ENCODE measurements at places on chromosomes 2 and 18.

DNA sequence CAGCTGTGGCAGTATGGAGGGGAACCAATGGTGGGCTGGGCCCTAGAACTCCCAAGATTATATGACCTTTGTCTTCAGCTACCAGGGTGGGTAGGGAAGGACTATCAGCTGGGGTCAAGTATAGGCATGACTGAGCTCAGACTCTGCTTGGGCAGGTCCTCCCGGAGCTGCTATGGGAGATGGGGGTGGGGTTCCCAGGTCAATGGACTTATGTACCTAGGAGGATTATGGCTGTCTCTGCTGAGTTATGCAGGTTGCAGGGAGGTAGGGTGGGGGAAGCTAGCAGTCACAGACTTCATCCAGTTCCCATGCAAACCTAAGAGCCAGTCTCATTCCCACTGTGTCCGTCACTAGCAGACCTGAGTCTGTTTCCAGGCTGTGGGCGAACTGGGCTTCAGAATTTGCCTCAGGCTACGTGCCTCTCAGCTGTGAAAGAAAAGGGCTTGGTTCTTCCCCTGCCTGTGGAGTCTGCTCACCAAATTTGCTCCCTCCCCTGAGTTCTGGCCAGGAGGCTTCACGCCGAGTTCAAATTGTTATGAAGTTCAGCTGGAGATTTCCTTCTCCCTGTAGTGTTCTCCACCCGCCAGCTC lies 985.8 kb upstream of the NRXN1 start:
- DNase-seq: no peak

DNA sequence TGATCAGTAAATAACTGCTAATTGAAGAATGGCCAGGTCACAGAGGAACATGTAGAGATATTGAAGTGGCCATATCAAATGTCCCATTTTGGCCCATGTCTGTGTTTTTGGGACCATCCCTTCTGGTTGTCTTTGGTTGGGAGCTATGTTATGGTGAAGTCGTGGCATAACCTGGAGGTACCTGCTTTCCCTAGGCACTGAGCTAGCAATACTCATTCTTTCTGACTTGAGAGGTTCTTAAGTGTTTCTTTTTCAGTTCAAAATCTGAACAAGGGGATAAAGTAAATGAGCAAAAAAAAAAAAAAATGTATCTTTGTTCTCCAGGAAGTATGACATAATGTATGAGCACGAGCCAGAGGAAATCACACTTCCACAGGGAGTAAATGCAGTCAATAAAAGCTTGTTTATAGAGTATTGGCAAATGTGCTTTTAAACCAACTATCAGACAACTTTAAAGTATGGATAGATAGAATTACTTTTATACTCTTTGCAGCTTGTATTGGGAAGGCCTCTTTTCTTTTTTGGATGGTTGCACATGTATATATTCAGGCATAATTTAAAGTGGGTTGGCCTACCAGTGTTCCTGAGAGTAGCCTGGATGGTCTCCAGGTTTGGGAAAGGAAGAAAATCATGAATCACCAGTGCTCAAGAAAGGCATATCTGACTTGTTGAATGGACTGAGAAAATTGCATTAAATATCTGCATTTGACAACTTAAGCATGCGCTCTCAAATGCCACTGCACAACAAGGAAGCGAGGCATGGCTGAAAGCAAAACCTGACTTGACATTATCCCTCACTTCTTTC lies 125.0 kb downstream of the SPHKAP start:
- no peak for DNase-seq

DNA sequence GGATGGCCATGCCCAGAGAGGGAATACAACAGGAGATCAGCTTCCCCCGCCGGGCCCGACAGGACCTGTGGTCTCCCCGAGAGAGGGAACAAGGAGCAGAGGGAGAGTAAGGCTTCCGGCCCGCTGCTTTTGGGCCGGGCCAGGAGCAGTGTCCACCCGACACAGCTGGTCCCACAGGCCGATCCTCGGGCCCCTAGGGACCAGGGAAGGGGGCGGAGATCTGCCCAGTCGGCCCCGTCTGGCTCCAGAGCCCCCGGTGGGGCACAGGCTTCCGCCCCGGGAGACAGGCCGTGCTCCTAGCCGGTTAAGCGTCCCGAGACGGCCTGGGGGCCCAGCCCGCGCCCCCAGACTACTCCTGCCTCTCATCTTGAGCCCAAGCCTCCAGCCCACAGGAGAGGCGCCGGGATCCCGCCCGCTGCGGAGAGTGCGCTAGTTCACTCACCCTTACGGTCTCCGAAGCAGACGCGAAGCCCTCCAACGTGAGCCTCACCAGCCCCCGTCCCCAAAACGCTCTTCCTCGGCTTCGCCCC lies at the start of gene MCFD2:
MCFD2 (minus strand) TSS at position 526 of the 530 bp plus-strand sequence. CDS start 6,635 bp downstream, outside the sequence.
- no peak for DNase-seq

- DNase-seq: no peak
Observed at GRCh38 chr2:18242716-18243115, 317.7 kb downstream of the RDH14 start.

GRCh38 chr2:52886556-52886955 lies 881.0 kb upstream of the CHAC2 start:
- DNase-seq: no peak

GRCh38 chr18:37563931-37564392 lies 1.6 kb downstream of the CELF4 start:
- no peak for DNase-seq

- no peak for DNase-seq
Observed at GRCh38 chr2:61134141-61134540, 27.8 kb upstream of the C2orf74 start.

- DNase-seq: no peak
Observed at GRCh38 chr2:198326431-198326830, 522.0 kb downstream of the PLCL1 start.

GRCh38 chr18:49072524-49072934 lies 121.8 kb upstream of the SMAD7 start:
- DNase-seq: no peak

DNA sequence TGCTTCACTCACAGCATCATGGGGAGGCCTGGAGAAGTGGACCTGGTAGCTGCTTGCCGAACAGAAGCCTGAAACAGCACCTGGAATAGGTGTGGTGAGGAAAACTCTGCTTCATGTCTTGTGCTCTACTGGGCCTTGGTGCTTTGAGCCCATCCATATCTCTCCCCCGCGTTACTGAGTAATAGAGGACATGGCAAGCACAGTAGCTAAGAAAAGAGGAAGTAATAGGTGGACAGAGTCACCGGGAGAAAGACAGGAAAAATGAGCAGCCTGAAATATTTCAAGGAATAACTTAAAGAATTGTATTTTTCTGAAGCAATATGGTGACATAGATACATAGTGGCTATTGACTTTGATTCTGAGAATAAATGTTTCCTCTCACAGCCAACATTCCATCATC lies 14.0 kb upstream of the HNMT start:
- no peak for DNase-seq

DNA sequence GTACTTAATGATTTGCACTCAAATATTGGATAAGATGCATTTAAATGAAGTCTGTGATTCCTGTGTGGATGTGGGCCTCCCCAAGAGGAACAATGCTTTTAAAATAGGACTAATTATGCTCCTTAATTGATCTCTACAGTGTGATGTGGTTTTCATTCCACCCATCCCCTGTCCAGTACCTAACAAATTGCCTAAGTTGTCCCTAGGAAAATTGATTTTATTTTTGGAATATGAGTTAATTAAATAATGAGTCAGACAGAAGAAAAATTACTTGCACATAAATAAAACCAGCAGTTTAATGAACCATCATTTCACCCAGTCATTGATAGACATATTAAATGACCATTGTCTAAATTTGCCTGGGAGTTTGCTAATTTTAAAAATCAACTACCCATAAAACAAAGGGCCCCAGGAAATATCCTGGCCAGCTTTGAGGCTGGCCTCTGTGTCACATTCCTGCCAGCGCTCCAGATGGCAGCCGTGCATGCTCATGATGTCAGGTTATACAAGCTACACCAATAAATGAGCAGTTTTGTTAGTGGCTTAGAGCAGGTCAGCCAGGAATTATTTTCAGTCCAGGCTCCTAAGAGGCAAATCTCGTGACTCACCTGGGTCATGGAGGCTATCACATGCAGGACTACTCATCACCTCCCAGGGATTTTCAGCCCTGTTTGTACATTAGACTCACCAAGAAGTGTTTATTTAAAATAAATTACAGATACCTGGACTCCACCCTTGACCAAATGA lies 31.9 kb downstream of the ABHD3 start:
- DNase-seq: peak; percentile 59

DNA sequence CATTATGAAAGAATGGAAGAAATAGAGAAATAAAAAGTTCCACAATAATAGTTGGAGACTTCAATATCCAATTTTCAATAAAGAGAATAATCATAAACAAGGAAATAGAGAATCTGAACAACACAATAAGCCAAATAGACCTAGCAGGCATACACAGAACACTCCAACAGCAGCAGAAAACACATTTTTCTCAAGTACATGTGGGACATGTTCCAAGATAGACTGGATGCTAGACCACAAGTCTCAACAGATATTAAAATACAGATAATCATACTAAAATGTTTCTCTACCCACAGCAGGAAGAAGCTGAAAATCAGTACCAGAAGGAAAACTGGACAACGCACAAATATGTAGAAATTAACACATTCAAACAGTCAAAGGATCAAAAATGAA lies 113.9 kb downstream of the USP34 start:
- no peak for DNase-seq

GRCh38 chr2:30235008-30235655 lies 3.8 kb downstream of the LBH start:
- DNase-seq: no peak

GRCh38 chr18:62245699-62246098 lies 58.6 kb downstream of the RELCH start:
- DNase-seq: no peak

DNA sequence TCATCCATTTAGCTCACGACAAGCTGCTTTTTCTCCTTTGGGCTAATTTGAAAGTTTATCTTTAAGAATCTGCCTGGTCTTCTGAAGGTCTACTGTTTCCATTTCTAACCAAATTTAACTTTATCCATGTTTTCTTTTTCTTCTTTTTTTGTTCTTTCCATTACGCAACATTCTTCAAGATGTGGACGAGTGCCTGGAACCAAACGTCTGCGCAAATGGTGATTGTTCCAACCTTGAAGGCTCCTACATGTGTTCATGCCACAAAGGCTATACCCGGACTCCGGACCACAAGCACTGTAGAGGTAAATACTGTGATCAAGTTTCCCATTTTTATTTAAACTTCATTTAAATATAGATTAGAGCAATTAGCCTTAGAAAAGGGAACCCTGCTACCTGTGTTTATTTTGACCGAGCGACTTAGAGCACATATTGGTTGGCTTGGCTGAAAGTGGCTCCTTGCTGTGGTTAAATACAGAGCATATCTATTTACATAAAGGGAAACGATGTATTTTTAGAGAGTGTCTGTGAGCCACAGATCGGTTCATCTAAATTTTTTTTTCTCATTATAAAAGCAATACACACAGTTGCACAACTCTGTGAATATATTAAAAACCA lies 183.4 kb upstream of the RASGRP3 start:
- no peak for DNase-seq
